ENCODE measurements at places on chromosomes 7 and 10.

DNA sequence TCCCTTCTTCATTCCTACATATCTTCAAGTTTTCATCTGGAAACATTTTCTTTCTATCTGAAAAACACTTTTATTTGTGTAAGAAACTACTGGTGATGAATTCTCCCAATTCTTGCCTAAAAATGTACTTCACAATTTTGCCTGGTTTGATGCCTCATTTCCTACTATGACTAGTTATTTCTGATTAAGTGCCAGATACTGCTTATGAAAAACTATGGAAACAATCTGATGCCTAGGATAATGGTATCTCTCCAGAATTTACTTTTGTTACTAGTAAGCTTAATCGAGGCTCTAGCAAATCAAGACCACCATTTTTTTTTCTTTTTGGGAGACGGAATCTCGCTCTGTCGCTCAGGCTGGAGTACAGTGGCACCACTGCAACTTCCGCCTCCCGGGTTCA is 31.3 kb downstream of the CACUL1 start:
- DNase-seq, result no peak

DNA sequence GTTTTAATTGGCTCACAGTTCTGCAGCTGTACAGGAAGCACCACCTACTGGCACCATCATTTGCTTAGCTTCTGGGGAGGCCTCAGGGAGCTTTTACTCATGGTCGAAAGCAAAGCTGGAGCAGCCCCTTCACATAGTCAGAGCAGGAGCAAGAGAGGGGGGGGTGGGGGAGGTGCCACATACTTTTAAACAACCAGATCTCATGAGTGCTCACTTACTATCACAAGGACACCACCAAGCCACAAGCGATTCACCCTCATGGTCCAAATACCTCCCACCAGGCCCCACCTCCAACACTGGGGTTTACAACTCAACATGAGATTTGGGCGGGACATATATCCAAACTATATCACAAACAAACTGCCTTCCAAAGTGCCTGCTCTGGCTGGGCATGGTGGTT is 31.7 kb upstream of the SLC18A3 start:
- no peak for DNase-seq

DNA sequence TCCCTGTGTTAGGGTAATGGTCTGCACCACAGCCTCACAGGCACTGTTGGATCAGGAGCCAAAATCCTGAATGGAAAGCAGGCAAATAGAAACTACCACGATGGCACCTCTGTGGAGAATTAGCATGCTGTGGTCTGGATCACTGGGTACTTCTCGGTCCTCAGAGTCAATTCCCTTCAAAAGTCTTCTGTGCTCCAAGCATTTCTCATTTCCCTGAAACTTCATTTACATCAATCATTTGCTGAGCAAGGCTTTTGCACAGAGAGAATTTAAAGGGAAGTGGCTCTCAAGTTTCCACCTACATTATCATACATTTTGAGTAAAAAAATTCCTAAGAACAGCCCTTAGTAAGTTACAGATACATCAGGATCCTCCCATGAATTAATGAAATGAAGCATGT is 293.9 kb upstream of the NPSR1 start:
- DNase-seq, result no peak

DNA sequence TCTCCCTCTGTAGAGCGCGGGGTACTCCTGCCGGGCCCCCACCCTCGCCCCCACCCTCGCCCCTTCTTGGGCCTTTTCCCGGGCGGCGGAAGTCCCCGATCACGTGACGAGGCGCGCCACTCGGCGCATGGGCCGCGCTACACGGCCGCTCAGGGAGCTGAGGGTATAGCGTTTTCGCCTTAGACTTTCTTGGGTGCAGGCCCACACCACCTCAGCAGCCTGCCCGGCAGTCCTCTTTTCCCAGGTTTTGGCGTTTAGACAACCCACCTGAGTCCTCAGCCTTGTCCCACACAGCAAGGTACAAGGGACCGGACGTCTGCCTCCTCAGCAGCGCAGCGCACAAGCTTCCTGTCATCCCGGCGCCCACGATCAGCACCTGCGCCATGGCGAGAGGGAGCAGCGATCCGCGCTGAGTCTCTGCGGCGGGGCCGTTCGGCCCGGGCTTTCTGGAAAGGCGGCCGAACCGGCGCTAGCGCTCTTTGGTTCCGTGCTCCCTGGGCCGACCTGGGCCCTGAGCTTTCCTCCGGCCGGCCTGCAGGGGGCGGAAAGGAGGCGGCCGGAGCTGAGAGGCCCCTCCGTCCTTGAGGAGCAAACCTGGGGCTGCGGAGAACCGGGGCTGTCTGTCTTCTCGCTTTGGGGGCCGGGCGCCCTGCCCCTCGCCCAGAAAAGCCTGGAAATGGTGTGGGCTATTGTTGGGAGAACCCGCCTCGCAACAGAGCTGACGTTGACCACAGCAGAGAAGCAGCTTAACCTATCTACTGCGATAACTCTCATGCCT is at the start of gene RNLS:
Gene RNLS (minus strand): TSS at position 513 of the 778 bp plus-strand sequence.
- peak; percentile 59 for DNase-seq

DNA sequence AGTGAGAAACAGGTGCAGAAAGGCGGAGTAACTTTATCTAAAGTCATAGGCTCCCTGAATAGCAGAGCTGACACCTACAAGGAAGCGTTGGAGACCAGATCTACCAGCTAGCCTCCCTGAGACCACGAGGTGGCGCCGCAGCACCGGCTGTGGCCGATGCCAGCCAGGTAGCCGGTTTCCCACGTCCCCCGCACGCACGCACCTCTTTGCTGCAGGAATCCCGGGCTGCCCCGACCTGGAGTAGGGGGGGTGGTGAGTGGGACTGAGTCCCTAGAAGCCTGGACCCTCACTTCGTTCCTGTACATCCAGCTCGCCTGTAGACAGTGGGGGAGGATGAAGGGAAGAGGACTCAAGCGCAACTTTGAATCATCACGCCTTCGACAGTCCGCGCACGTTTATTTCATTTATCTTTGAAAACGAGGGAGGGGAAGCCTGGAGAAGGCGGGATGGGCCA is 3.7 kb downstream of the ELOVL3 start:
- DNase-seq, result peak; percentile 92

DNA sequence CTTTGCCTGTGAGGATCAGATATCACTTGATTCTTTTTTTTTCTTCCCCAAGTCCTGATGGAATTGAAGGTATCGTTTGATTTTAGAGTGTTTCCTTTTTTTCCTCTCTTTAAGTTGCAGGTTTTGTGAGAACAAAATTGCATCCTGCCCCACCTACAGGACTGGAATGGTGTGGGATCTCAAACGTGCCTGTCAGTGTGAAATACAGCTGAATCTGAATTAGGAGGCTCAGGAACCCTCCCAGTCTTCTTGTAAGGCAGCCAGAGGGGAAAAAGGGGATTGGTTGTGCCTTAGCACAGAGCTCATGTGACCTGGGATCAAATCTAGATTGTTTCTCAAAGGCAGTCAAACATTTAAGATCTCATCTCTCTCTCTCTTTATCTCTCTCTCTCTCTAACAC is 32.7 kb upstream of the KLHL7 start:
- no peak for DNase-seq

All from stimulated activated effector memory CD8-positive, alpha-beta T cell treated with anti-CD3 and anti-CD28 coated beads, Interleukin-12 subunit alpha, Interleukin-12 subunit beta, amount 100 ng/mL, for 72 hours (primary cell).